ENCODE measurements at places on chromosomes 16 and 17.
A peak's percentile ranks its signal among the peaks of the same experiment; 100 is the strongest.

GRCh38 chr17:54307351-54307750, 484.6 kb downstream of the KIF2B start:
- DNase-seq: no peak

GRCh38 chr17:4474093-4474492, 24.6 kb upstream of the SPNS2 start:
- DNase-seq: no peak

GRCh38 chr16:56462064-56462796, 10.9 kb downstream of the OGFOD1 start:
- DNase-seq: no peak

DNA sequence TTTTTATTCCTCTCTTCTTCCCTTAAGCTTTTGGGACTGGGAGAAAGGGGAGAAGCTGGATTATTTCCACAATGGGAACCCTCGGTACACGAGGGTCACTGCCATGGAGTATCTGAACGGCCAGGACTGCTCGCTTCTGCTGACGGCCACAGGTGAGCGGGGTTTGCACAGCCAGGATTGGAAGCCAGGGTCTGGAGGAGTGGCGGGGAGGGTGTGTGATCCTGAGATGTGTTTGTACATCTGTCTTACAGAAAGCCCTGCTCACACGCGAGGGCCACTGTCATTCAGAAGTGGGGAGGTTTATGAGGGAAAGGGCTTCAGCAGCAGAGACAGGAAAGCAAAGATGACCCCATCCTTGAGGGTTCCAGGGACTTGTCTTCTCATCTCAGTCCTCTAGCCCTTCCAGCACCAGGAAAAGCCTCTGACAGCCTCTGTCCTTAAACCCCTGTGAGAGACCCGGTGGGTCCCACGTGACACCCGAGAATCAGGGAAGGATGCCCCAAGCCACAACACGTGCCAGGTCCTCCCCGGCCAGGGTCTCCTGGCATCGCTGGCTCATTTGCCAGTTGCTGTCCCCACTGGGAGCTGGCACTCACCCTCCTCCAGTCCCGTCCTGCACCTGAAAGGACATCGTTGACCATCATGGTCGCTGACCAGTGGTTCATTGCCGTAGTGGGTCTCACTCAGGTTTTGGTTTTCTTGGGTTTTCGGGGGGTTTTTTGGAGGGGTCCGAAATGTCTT, 44.3 kb upstream of the CHMP6 start:
- no peak for DNase-seq

DNA sequence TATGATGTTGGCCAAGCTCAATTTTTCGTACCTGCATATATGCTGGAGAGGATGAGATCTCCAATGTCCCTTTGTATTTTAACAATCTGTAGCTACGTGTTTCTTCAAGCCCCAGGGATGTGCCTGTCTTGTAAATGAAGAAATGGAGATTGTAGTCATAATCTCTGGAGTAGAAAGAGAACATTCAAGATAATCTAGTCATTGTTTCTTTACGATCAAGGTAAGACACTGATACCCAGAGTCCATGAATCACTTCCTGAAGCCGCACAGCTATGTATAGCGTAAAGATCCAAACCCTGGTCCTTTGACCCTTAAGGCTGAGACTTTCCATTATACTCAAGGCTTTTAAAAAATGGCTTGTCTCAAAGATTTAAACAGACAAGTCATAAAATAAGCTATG, 205.5 kb downstream of the HS3ST3B1 start:
- no peak for DNase-seq

- no peak for DNase-seq
Measured at GRCh38 chr17:7930841-7931631, 710 bp downstream of the TRAPPC1 start.

DNA sequence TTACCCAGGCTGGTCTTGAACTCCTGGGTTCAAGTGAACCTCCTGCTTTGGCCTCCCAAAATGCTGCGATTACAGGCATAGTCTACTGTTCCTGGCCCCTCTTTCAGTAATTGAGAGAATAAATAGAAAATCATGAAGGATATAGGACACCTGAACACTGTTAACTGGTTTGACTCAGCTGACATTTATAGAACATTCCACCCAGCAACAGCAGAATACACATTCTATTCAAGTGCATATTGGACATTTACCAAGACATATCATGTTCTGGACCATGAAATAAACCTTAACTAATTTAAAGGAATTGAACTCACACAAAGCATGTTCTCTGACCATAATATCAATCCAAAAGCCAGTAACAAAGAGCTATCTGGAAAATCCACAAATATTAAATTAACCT, 19.8 kb upstream of the BAIAP2 start:
- no peak for DNase-seq

- no peak for DNase-seq
Measured at GRCh38 chr16:29729116-29729521, 16.7 kb downstream of the C16orf54 start.

DNA sequence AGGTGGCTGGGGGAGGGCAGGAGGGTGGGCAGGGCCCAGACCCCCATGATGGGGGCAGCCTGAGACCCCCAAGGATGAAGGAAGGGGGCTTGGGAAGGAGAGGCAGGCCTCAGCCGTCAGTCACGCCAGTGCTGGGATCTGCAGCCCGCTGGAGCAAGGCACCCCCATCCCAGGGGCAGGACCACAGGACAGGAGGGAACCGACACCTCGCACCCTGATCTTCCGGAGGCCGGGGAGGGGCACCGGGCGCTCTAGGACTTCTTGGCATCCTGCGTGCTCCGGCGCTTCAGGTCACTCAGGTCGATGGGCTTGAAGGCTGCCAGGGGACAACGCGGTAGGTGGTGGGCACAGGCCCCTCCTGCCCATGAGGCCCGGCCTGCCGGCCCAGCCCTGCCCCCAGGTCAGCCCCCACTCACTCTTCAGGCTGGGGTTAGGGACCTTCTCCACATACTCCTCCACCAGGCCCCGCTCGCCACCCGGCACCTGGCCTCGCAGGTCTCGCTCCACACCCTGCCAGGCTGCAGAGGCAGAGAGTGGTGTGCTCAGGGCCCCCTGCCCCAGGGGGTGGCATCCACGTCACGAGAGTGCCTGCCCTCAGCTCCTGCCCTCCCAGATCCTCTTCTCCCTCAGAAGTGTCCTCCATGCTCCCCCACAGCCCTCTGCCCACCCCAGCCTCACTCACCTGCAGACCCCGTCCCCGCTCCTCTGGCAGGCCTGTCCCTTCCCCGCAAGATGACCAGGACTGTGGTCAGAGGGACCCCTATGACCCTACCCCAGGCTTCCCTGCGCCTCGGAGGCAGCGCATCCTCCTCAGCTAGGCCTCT, 9.9 kb downstream of the MCRIP1 start:
- no peak for DNase-seq

- DNase-seq: no peak
Measured at GRCh38 chr17:56978441-56979090, 635 bp downstream of the SCPEP1 start.

- DNase-seq: no peak
Measured at GRCh38 chr17:64491034-64491860, 5.6 kb downstream of the POLG2 start.

- DNase-seq: no peak
Measured at GRCh38 chr16:27792486-27793248, 242.7 kb downstream of the KATNIP start.

DNA sequence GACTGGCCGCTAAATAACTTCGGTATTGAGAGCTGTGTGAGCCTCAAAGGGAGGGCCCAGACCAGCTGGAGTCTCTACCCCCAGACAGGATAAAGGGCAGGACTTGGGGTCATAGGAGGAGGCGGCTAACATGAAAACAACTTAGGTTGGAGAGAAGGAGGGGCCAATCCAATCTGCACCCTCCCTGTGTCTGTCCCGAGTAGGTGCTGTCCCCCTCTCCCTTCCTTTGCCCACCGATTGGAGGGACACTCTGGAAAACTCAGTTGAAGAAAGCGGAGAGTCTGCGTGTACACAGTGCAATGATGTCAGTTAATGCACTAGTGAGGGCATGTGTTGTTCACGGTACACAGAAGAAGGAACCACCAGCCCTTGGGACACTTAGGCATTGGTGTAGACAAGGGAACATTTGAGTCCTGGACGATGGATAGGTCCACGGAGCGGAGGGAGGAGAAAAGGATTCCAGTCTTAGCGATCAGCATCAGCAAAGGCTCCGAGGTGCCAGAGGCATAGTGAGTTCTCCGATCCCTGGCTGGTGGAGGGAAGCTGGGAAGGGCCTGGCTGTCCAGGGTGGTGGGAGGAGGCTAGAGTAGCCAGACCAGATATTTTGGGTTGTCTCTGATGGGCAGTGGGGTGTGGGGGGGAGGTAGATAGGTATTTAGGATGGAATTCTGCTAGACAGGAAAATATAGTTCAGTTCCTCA, 761 bp downstream of the NOL3 start:
- no peak for DNase-seq

DNA sequence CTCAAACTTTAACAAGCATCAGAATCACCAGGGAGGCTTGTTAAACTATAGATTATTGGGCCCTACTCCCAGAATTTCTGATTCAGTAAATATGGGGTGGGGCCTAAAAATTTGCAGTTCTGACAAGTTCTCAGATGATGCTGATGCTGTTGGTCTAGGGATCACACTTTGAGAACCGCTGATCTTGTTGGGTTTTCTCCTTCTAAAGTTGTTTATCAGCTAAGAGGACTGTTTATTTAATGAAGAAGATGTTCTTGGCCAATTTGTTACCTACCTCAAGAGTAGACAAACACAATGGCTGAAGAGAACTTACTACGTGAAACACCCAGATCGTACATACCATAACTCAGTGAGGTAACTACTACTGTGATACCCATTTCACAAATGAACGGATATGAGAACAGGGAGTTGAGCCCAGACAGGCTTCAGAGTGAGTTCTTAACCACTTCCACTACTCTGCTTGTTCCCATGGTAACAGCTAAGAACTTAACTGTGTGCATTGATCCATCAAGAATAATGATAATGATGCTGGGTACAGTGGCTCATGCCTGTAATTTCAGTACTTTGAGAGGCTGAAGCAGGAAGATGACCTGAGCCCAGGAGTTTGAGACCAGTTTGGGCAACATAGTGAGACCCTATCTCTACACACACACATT, 85.3 kb upstream of the NSRP1 start:
- DNase-seq: no peak

- DNase-seq: no peak
Measured at GRCh38 chr17:27984816-27985215, 57.7 kb upstream of the NLK start.

DNA sequence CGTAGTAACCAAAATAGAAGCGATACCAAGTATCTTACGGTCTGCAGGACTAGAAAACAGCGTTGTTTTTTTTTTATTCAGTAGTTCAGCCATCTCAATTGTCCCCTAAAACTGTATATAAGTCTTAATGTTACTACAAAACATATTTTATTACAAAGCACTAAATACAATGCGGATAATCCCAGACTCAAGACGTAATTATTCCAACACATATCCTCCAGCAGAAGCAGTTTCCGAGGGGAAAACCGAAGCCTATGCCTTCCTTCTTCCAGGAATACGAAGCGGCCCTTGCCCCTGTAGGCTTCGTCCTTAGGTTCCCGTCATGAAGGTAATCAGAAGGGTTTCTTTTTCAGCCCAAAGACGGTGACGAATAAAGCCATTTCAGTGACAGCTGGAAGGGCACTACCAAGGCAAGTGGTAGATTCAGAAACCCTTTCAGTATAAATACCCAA, 2.3 kb downstream of the TMEM107 start:
- no peak for DNase-seq

DNA sequence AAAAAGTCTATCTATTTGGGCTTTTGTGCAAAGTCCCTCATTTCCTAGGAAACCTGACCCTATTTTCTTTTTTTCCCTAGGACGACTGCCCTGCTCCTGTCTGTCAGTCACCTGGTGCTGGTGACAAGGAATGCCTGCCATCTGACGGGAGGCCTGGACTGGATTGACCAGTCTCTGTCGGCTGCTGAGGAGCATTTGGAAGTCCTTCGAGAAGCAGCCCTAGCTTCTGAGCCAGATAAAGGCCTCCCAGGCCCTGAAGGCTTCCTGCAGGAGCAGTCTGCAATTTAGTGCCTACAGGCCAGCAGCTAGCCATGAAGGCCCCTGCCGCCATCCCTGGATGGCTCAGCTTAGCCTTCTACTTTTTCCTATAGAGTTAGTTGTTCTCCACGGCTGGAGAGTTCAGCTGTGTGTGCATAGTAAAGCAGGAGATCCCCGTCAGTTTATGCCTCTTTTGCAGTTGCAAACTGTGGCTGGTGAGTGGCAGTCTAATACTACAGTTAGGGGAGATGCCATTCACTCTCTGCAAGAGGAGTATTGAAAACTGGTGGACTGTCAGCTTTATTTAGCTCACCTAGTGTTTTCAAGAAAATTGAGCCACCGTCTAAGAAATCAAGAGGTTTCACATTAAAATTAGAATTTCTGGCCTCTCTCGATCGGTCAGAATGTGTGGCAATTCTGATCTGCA, 12.9 kb downstream of the TMEM98 start:
- DNase-seq: no peak

GRCh38 chr16:56610017-56610608, 1.7 kb downstream of the MT2A start:
- DNase-seq: no peak

- no peak for DNase-seq
Measured at GRCh38 chr16:47617732-47618131, 156.6 kb downstream of the PHKB start.

- DNase-seq: no peak
Measured at GRCh38 chr16:86067936-86068335, 169.0 kb downstream of the IRF8 start.

DNA sequence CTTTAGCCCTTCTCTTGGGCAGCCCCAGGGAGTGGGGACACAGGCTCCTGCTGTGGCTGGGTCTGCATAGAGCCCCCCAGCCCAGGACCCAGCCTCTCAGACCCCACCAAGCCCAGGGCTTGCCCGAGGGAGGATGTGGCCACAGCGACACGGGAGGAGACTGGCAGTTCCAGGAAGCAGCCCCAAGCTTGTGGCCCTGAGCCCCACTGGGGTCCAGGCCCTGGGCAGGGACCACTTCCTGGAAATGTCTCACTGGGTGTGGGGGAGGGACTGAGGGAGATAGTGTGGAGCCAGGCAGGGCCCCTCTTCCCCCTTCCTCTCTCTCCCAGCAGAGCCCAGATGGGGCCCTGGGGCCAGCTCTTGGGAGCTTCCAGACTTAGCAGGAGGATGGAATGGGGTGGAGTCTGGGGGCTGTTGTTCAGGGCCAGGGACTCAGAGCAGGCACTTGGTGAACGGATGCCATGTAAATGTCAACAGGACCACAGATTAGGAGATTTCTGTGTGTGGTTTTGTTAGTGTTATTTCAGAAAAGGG, 35.3 kb downstream of the ADGRG5 start:
- DNase-seq: peak; percentile 72

DNA sequence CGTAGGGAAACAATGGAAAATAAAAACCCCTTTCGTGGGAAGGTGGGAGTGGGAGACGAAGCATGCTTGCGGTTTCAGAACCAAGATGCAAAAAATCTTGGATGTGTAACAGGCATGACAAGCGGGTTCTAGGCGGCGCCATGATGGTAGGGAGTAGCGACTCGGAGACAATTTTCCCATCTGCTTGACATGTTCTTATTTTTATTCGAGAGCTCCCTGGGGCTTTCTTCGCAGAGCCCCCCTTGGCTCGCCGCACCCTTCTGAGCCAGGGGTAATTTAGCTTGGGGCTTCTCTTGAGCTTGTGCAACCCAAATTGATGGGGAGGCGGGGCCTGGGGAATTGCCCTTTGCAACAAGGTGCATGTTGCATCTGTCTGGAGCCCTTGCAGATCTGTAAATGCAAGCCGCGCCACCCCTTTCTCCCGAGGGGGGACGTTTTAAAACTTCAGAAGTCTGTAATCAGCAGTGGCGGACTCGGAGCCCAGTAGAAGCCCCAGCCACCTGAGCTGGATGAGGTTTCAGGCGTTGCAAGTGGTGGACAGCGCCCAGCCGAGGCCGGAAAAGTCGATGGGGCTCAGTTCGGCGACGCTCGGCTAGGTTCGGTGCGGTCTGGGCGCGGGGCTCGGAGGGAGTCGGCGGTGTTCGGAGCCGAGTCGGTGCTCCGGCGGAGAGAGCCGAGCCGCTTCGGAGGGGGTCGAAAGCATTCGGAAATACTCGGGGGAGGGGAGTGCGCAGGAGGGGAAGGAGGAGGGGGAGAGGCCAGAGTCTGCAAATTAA, 2.9 kb downstream of the GNAO1 start:
- no peak for DNase-seq

Data from vagina (tissue), 2 donors.